Common myeloid progenitor, CD34-positive (primary cell): ENCODE measurements at places on chromosomes 7 and 10.

DNA sequence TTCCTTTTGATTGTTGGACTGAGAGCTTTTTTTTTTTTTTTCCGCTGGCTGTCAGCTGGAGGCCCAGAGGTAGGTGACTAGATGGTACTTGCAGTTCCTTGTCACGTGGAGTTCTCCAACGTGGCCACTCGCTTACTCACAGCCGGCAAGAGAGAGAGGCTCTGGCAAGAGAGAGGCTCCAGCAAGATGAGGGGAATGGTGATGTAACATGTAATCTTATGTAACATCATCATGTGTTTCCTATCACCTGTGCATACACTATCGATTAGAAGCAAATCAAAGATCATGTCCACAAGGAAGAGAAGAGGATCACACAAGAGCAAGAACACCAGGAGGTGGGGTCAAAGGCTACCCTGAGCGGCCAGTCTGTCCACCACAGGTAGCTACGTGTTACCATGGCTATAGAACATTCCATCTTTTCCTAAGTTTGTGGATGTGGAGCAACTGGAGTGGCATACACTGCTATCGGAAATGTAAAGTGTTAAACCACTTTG, 4.0 kb upstream of the BORCS7 start:
- no peak for DNase-seq

DNA sequence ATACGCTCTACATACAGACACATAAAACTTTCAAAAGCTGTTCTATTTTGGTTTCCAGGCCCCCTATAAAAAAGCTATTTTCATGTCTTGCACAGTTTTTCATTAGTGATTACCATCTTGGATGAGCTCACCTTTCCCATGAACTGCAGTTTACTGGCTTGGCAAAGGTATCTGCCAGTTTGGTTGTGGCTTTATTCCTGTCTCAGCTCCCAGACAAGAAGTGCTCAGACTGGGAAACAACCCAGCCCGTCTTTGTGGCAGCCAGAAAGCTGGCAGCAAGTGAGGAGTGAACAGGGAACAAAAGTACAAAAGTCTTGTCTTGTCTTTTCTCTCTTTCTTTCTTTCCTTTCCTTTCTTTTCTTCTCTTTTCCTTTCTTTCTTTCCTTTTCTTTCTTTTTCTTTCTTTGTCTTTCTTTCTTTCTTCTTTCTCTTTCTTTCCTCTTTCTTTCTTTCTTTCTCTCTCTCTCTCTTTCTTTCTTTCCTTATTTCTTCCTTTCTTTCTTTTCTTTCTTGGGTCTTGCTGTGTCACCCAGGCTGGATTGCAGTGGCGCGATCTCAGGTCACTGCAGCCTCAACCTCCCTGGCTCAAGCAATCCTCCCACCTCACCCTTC, 138.8 kb downstream of the CFAP58 start:
- no peak for DNase-seq

DNA sequence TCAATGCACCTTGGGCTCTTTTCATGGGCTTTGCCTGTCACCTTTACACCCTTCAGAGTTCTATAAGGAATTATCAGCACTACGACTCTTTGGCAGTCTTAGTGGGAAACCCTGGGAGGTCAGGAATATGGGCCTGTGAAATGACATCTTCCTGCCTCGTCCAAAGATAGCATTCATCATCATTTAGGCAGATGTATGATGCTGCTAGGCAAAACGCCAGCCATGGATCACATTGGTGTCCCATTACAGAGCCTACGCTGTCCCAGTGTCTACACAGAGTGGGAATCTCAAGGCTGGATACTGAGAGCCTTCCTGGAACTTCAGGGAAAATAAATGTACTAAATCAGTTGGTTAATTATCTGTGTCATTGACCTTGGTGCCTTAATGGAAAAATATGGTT, 259.4 kb upstream of the CELF2 start:
- no peak for DNase-seq

GRCh38 chr10:24303522-24304310, 94.8 kb downstream of the KIAA1217 start:
- no peak for DNase-seq

- DNase-seq, result peak; percentile 90
Measured at GRCh38 chr7:8295638-8296361, 33.8 kb upstream of the ICA1 start.
